ENCODE measurements at places on chromosomes 1 and 21.

- no peak for DNase-seq
These were observed 143.2 kb downstream of the RASAL2 start for GRCh38 chr1:178237121-178237520.

DNA sequence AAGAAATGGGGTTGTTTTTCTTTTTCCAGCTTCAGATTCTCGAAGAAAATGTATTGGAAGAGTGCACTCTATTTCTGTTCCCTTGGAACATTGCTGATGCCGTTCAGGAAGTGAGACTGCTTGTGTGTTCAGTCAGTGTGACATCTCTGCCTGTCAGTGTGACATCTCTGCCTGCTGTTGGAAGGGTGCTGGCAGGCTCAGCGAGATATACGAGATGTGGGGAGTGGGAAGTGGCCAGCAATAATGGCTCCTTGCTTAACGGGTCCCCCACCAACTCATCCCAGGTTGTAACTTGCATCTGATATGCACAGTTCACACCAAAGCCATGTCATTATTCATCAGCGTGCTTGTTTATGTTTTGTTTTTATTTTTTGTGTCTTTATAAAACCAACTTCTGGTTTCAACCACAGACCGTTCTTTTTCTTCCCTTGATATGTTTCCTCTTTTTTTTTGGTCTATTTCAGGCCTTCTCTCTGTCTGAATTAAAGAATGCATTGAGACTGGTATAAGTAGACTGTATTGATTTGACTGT lies 145.4 kb downstream of the GALNT2 start:
- no peak for DNase-seq

GRCh38 chr1:152344438-152344837 lies 15.4 kb downstream of the FLG2 start:
- no peak for DNase-seq

DNA sequence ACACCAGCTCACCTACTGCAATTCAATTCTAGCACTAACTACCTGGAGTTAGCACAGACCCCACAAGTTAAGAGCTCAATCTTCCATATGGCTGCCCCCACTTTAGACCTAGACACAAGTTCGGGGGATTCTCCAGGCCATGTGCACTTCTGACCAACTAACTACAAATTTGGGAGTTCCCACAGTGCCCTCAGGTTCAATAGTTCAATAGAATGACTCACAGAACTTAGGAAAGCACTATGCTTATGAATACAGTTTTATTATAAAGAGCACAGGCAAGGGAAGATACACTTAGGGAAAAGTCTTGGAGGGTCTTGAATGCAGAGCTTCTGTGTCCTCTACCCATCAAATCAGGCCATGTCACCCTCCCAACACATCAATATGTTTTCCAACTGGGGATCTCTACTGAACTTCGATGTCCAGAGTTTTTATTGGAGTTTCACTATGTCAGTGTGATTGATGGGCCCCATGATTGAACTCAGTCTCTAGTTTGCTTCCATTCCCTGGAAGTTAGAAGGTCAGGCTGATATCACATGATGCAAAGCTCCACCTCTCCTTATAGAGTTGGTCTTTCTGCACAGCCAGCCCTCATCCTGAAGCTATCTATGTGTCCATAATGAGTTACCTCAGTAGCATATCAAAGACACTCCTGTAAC lies 46.1 kb downstream of the RAVER2 start:
- DNase-seq = no peak

DNA sequence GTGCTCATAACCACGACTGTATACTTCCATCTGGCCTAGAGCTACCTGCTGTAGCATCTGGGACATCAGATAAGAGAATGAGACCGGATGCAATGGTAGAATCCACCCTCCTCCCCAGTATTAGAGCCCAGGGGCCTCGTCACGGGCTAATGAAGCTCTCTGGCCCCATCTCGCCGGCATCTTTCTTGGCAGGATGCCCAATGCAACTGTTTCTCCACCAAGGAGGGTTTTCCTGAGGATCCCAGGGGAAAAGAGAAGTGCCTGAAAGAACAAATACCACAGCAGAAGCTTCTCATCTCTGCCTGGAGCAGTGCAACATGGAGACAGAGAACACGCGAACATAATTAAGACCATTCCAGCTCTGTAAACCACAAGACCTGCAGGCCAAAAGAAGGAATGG lies 80.0 kb downstream of the VWA5B1 start:
- DNase-seq = no peak

GRCh38 chr1:209406595-209406994 lies 176.9 kb upstream of the CAMK1G start:
- no peak for DNase-seq

GRCh38 chr1:214155987-214156625 lies 124.9 kb upstream of the SMYD2 start:
- no peak for DNase-seq

- no peak for DNase-seq
These were observed 300.0 kb upstream of the DEPDC1 start for GRCh38 chr1:68796888-68797287.

GRCh38 chr1:165426745-165427144 lies 18.2 kb downstream of the RXRG start:
- DNase-seq = no peak

- DNase-seq = no peak
These were observed 351.9 kb downstream of the S1PR1 start for GRCh38 chr1:101588677-101589076.

GRCh38 chr1:32126770-32127169 lies 18.9 kb downstream of the KPNA6 start:
- no peak for DNase-seq

- DNase-seq = no peak
These were observed 5.3 kb upstream of the PFKL start for GRCh38 chr21:44294391-44295162.

DNA sequence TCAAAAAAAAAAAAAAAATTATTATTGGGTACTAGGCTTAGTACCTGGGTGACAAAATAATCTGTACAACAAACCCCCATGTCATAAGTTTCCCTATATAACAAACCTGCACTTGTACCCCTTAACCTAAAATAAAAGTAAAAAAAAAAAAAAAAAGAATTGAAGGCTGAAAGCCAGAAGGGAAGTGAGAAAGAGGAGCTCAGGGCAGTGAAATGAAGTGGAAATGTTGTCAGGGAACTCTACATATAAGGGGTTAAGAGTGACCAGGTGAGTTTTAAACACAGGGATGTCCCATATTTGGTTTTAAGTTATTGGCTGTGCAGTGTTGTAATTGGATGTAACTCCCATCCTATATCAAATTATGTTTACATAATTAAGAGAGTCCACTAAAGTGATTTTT lies 85.7 kb upstream of the ABCD3 start:
- DNase-seq = no peak

- no peak for DNase-seq
These were observed 43.2 kb upstream of the PLA2G4A start for GRCh38 chr1:186785503-186785902.

GRCh38 chr1:219917851-219918466 lies 10.4 kb downstream of the SLC30A10 start:
- no peak for DNase-seq

GRCh38 chr1:56436296-56436695 lies 143.1 kb downstream of the PLPP3 start:
- no peak for DNase-seq

- no peak for DNase-seq
These were observed 64.1 kb downstream of the LRRC8D start for GRCh38 chr1:89884718-89885596.

- DNase-seq = no peak
These were observed 13.8 kb downstream of the GPATCH2 start for GRCh38 chr1:217617126-217617525.

DNA sequence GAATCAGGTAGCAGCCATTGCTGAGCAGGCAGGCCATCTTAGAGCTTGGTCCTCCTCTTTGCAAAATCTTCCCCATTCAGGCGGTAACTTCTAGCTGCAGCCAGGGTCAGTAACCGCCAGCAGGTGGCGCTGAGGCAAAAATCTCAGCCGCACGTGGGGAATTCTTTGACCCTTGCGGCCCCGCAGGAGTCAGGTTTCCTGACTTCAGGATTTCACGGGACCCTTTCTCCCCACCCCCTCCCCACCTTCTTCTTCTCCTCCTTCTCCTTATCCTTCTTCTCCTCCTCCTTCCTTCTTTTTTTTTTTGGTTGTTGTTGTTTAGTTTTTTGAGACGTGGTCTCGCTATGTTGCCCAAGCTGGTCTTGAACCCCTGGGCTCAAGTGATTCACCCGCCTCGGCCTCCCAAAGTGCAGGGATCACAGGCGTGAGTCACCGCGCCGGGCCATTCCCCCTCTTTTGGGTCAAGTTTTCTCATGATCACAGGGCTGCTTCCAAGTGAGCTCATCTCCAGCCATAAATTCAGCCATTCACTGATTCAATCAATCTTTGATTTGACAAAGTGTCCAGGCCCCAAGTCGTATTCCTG lies 33.4 kb upstream of the TENT5B start:
- DNase-seq = no peak

DNA sequence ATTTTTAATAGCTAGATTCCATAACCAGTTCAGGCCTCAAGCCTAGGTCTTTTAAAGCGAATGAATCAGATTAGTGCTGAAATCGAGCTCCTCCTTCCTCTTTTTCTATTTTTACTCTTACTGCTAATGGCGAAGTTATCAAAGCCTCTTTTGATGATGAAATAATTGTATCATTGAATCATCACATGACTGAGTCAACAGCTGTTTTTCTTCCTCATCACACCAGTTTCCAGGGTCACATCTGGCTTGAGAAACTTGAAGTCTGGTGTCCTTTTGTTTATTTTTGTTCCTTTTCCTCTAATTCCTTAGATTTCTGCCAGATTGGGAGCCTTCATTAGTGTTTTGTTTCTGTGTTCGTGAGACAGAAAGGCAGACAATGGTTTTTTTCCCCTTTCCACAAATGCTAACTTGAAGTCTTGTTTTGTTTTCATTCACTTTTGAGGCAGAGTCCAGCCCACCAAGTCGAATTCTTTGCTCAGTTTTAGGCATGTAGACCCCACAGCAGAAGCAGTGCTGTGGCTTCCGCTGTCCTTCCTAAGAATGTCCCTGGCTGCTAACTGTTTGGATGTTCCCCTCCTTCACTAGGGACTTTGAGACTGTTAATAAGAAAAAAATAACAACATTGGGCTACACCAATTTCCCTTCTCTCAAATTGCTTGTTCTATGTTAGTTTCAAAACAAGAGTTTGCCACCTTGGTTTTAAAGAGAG lies 51.9 kb upstream of the FMOD start:
- DNase-seq = no peak

DNA sequence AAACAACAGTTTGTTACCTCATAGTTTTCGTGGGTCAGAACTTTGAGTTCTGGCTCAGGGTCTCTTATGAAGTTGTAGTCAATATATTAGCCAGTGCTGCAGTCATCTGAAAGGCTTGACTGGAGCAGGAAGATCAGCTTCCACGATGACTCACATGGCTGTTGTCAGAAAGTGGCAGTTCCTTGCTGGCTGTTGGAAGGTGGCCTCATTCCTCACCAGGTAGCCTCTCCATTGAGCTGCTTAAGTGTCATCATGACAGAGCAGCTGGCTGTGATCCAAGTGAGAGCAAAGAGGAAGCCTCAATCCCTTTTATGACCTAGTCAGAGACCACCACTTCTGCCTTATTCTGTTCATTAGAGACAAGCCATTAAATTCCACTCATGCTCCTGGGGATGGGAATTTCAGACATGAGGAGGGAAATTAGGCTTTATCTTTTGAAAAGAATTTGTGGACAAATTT lies 5.6 kb downstream of the OSBPL9 start:
- no peak for DNase-seq

Measured in NCI-H1417 treated with DMSO at 0.1 percent for 48 hours (cell line).